AG08396 (cell line): ENCODE measurements at places on chromosomes 5 and 9.

GRCh38 chr5:141431286-141431685 is 979 bp downstream of the PCDHGA12 start:
- no peak for DNase-seq

DNA sequence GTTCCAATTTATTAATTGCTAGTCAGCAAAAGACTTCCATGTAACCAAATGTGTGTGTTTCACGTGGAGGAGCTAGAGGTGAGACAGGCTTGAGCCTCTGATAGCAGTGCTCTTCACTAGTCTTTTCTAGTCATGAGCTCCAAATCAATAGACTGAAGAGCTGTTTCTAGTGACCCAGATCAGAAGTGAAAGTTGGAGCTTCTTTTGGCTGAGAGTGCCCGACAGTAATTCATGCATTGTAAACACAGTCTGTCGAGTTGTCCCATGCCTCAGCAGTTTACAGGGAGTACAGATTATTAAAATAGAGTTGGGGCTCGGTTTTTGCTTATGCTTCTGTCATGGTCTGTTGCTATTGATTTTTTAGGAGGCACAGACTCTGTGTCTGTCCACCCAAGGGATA is 793.1 kb downstream of the DTWD2 start:
- no peak for DNase-seq

DNA sequence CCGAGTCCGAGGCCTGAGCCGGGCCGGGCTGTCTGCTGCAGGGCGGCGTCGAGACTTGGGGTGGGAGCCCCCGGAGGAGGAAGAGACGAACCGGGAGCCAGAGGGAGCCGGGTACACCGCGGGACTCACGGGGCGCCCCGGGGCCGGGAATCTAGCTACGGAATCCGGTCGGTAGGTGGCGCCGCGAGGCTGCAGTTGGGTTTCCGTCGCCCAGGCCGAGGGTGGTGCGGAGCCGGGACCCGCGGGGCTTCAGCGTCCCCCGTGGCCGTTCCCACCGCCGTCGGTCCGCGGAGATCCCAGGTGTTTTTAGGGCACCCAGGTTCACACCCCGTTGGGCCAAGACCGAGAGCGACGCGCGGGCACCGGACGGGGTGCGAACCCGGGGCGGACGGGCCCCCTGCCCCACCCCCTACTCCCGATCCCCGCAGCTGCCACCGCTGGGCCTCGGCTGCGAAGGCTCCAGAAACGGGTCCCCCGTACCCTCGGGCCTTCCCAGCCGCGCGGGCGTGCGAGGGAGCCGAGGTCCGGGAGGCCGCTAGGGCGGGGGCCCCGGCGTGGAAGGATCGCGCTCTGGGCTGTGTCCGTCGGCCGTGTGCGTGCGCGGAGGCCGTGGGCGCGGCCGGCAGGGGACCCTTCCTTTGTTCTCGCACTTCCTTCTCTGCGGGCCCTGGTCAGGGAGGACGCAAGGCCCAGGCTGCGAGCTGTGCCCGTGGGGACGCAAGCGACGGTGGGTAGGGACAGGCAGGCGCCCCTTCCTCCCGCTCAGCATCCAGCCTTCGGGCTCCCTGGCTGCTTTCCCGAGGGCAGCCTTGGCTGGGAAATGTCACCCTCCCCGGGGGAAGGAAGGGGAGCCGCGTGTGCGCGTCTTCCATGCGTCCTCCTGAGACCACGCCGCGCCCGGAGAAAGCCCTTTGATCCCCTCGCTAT is 146.6 kb downstream of the GAPVD1 start:
- peak; percentile 95 for DNase-seq

- DNase-seq, result no peak
Observed at GRCh38 chr5:80761176-80761575, 106.4 kb upstream of the DHFR start.

DNA sequence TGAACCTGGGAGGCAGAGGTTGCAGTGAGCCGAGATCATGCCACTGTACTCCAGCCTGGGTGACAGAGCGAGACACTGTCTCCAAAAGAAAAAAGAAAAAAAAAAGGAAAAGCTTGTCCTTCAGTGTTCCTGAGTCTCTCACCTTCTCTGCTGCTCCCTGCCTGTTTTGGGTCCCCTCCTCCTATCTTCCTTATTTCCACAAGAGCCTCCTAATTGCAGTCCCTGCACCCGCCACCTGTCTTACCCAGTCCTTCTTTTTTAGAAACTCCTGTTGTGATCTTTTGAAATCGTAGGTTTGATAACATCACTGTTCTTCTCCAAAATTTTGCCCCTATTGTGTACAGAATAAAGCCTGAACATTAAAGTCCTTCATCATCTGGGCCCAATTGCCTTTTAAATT is 234.9 kb downstream of the SH3GL2 start:
- DNase-seq, result no peak

DNA sequence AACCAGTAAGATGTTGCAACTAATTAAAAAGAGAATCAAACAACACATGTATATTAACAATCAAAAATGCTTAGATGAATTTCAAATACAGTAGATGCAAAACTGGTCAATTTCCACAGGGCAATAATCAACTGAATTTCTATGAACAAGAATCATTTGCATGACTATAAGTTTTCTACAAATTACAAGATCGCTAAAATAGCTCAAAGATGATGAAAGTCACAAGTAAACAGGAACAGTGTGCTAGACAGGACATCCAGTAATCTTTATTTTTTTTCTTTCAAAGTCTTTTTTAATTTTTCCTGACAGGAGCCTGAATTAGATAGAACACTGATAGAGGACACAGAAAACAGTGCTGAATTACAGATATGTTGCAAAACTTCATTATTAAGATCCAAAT is 608.2 kb upstream of the DAB2 start:
- no peak for DNase-seq

- DNase-seq, result no peak
Observed at GRCh38 chr9:26034786-26035185, 356.5 kb upstream of the TUSC1 start.

- DNase-seq, result no peak
Observed at GRCh38 chr5:74288448-74289108, 351.9 kb downstream of the ENC1 start.

GRCh38 chr9:33125461-33125860 is 41.7 kb downstream of the B4GALT1 start:
- DNase-seq, result no peak

DNA sequence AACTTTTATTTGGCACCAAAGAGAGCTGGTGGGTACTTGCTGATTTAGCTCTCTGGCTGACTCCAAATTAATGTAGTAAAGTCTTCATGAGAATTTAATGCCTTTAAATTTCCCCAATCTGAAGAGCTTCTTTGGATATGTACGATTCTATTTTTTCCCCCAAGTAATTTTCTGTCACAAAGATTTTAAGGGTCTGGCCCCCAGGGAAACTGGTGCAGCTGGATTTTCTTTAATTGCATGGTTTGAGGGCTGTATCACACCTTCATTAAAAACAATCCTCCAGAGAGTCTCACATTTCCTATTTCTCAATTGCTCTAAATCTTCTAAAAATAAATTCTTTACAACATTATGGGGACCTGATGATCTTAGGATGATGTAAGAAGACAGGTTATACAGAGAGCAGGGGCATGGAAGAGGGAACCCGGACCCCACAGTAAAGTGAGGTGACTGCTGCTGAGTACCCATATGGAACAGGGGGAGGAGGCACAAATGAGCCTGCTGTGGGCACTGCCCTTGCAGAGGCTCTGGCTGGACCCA is 158.9 kb downstream of the ENTREP1 start:
- no peak for DNase-seq

DNA sequence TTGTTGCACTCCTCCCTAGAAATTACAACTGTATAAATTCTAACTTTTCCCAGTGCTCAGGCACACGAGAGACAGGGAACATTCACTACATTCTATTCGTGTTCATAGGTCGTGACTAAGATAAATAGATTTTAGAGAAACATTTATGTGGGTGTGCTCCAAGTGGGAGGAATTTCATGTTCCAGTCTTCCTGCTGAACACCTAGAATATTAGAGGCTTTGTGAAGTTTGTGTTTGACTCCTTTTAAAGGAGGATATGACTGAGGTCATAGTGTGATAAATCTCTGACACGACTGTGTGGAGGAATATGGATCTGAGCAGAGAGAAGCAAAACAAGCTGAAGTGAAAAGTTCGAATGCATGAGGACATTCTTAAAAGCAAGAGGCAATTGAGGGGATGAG is 355.3 kb downstream of the ZSWIM6 start:
- no peak for DNase-seq

DNA sequence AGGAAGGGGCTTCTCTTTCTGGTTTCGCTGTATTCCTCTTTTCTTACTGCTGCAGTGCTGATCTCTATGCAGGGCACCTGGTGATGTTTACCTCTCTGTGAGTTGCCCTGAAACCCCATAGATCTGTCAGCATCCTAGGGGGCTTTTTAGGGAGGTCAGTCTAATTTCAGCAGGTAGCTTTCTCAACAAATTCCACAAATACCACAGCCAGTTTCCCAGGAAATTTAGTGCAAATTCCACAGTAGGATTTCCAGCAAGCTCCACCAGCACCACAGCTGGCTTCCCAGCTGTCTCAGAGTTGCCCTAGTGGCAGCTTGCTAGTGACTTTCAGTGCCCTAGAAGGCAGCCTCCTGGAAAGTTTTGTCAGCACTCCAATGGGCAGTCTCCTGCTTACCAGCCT is 379.1 kb upstream of the SMC2 start:
- no peak for DNase-seq

- DNase-seq, result peak; percentile 67
Observed at GRCh38 chr9:133505901-133506652, 18.7 kb downstream of the MYMK start.

DNA sequence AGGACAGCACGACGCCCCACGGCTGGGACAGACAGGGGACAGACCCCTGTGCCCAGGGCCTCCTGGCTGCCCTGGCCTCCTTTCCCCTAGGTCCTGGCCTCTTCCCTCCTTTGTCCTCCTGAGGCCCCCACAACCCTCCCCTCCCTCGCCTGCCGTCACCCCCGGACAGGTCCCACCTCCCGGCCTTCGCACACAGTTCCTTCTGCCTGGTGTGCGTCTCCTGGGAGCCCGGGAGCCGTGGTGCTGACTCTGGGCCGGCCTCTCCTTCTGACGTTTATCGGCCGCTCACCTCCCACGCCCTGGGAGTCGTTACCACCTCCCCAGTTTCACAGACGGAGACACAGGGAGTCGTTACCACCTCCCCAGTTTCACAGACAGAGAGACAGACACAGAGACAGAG is 25.1 kb upstream of the NOTCH1 start:
- DNase-seq, result no peak

DNA sequence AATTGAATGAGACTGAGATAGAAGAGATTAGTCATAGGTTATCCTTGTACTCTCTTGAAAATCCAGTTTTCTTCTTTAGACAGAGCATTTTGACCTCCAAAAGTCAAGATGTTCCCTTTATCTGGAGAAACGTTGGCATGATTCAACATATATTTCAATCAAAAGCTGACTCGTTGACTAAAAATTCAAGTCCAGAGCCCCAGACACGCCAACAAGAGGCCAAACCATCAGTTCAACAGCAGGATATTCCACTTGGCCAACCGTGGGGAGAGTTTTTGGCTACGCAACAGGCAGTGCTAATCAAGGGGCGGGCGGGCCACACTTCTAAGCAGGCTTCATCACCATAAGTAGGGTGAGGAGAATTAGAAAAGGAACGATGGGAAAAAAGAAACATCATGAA is 119.1 kb downstream of the SLIT3 start:
- no peak for DNase-seq

GRCh38 chr5:139676406-139676805 is 28.3 kb downstream of the CXXC5 start:
- DNase-seq, result no peak

DNA sequence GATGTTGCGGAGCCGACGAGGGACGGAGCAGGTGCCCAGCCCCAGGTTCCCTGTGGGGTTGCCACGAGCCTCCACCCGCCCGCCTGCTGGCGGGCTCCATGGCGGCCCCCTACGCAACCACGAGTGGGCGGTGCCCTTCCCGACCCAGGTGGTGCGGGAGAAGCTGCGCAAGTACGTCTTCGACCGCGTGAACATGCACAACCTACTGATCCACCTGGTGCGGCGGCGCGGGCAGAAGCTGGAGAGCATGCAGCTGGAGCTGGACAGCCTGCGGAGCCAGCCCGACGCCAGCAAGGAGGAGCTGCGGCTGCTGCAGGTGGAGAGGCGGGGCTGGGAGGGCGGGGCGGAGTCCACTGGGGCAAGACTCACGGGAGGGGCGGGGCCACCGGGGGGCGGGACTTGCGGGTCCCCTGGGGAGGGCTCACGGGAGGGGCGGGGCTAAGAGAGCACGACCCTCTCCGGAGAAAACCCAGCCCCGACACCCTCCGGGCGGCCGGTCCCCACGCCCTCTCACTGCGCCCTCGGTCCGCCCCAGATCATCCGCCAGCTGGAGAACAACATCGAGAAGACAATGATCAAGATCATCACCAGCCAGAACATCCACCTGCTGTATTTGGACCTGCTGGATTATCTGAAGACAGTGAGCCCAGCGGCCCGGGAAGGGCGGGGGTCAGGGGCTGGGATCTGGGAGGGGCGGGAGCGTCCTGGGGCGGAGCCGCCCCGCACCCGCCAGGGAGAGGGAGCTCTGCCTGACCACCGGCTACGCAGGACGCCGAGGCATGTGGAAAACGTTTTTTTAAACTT is 3.9 kb downstream of the CCDC183 start:
- peak; percentile 61 for DNase-seq

GRCh38 chr5:20446121-20446520 is 458.1 kb upstream of the CDH18 start:
- DNase-seq, result no peak

DNA sequence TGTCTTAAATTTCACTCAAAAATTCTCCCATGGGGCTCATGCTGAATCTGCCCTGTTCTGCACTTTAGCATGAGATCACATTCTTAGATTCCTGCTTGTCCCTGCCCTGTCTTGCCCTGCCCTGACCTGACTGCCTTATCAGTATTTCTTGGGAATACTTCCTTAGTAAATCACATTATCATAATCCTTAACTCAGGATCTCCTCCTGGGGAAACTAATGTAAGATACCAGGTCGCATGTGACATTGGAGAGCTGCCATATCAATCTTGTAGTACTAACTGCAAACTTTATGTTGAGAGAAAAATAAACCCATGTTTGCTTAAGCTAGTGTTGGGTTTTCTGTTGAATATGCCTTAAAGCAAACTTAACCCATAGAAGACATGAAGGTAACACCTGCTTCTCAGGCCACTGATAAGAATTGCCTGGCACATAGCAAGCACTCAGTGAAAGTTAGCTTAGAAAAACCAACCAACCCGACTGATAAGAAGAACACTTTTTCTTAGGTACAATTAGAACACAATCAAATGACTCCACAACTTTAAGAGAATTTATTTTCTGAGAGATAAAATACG is 53.3 kb downstream of the IL33 start:
- DNase-seq, result no peak

- peak; percentile 64 for DNase-seq
Observed at GRCh38 chr5:155728146-155728856, 598.7 kb upstream of the SGCD start.

GRCh38 chr5:157547941-157548512 is 27.5 kb downstream of the ADAM19 start:
- DNase-seq, result no peak

- DNase-seq, result no peak
Observed at GRCh38 chr9:86541014-86541570, 186.9 kb upstream of the TUT7 start.
